ACHN (cell line): ENCODE measurements at places on chromosomes 7 and 10.
A peak's percentile ranks its signal among the peaks of the same experiment; 100 is the strongest.

GRCh38 chr10:119323085-119324016, 116.0 kb downstream of the GRK5 start:
- peak; percentile 41 for DNase-seq

- DNase-seq: no peak
These were observed 10.6 kb downstream of the SKIDA1 start for GRCh38 chr10:21514818-21515351.

GRCh38 chr7:151315038-151315655, 26.5 kb upstream of the NUB1 start:
- peak; percentile 77 for DNase-seq

DNA sequence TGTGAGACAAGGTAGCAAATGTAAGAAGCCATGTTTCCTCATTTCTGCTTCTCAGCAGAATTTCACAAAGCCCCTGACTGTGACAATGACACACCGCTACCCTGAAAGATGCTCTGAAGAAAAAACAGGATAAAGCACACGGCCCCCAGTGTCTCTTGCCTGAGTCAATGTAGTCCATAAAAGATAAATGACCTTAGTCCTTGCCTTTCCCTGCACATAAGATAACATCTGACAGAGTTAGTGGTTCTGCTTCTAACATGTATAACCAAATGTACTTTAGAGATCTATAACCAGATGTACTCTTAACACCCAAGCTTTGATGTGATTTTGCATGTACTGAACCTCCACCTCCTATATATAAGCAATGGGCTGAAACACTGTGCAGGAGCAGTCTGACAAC, 3.0 kb upstream of the SND1 start:
- no peak for DNase-seq

DNA sequence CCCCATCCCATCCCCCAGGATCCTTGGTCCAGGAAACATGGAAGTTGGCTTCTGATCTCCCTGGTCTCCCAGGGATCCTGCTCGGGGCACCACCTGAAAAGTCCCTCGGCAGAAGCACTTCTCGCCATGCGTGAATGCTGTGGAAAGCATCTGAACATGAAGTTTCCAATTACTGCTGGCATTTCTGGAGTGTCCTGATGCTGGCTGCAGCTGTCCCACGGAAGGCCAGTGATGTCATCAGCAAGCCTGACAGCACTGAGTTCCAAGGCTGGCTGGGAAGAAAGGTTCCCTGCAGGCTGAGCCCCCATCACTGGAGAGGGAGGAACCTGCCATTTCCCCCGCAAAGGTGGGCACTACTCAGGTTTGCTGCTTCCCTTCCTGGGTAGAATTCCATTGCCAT, 71.4 kb downstream of the KCNMA1 start:
- no peak for DNase-seq

DNA sequence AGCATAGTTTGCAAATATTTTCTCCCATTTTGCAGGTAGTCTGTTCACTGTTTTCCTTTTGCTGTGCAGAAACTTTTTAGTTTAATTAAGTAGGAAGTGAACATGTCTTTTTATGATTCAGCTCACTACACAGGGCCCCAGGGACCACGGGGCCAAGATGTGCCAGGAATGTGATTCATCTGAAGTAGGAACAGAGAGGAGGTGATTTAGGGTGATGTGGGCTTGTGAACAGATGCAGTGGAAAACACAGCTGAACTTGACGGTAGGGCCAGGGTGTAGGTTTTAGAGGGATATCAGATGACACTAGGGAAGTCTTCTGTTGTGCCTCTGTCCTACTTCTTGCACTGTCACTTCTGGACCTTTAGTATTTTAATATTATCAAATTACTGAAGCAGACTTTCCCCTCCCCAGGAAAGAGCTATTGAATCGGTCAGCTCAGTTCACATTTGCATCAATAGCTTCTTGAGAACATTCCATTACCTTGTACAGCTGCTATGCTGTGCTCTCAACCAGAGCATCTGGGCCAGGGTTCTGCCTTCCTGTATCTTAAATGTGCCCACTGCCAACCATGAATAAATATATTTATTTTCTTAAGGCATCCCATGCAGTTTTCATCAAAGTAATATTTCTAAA, 96.9 kb downstream of the OSBPL3 start:
- no peak for DNase-seq

GRCh38 chr10:47137311-47137851, 162.6 kb upstream of the GDF10 start:
- no peak for DNase-seq

DNA sequence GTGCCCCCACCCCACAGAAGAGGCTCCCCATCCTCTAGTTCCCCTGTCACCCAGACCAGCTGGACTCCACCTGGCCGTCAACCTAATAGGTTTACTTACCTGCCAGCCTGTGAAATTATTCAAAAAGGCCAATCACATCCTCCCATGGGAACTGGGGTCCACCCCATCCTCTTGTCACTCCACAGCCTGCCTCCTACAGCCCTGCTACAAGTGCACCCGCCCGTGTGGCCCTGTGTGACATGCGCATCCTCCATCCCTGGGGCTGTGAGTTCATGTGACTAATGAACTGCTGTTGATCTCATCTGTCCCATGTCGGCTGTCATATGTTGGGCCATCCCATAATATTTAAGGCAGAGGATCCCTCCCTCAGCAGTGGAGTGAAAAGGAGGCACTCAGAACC, 39.4 kb downstream of the AOC1 start:
- DNase-seq: no peak

DNA sequence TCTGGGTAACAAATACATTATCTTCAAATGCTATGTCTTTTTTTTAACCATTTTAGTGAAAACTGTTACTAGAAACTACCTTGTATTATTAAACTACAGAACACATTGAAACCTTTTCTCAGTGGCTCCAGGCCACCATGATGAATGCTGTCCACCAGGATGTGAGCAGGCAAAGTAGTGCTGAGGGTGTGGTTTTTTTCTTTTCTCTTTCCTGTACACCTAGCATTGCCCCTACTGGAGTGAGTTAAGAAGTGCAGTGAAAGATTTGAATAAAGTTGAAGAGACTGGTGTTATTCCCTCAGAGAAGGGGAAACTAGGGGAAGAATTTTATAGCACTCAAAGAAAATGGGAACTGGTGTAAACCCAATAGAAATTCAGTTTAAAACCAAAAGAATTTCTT, 120.0 kb upstream of the SAMD8 start:
- peak; percentile 80 for DNase-seq

GRCh38 chr10:113020475-113020753, 70.4 kb downstream of the TCF7L2 start:
- no peak for DNase-seq

- DNase-seq: no peak
These were observed 6.5 kb upstream of the SNX10 start for GRCh38 chr7:26284995-26285632.

DNA sequence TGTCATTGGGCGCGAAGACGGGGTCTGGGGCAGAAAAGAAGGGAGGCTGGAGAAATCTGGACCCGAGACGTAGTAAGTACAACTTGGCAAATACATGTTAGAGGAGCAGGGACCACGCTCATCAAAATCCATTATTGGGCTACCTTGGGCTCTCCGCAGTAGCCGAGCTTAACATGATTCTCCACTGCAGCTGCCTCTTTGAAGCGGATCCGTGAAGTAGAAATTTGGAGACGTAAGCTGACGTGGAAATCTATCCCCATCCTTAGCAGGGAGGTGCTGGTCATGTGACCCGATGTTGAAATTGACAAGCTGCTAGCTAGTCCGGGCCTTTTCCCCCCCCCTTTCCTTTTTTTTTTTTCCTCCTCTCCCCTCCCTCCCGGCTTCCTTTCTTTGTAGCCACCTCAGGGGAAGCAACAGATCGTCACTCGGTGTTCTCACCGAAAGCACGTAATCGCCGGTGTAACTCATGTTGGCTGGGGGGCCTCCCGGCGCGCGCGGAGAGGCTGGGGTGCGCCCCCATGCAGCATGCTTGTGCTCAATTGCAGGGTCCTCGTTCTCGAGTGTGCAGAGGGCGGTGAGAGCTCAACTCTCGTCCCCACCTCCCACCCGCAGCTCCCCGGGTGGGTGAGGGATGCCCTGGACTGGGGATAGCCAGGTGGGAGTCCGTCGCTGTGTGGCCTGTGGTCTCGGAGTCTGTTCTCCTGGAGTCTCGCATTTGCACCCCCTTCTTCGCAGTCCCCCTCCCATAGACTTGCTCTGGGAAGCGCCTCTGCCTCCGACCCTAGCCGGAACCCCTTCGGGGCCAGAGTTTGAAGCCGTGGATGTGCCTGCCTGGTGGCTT, at the start of gene HOXA11:
HOXA11 (minus strand) TSS at position 220 of the 841 bp plus-strand sequence; CDS start at position 132, 88 bp downstream.
- no peak for DNase-seq

DNA sequence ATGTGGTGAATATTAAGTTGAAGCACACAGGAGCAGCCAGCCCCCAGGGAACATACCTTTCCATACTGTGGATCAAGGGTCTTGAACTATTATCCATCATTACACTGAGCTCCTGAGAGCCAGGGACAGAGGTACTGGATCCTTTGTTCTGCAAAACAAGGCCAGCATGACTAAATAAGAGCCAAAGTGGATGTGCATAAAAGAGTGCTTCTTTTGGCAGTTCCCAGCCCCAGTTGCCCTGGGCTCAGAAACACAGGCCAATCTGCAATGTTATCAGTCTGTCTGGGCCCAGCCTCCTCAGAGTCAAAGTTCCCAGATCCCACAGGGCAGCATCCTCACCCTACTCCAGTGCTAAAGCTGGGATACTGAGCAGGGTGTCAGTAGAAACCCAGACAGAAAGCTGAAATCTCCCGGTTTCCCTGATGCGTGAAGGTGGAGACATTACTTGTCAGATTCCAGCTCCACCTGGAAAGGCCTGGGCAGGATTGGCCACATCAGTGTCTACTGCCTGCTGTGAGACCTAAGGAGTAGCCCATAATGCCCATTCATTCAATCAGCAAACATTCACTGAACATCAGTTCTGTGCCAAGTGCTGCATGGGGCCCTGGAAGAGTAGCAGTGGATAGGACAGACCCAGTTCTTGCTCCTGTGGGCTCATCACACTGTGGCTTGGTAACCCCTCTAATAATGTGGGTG, 342.7 kb downstream of the CXCL12 start:
- no peak for DNase-seq

- DNase-seq: no peak
These were observed 599.6 kb upstream of the GHITM start for GRCh38 chr10:83539528-83540308.

- peak; percentile 74 for DNase-seq
These were observed 44.7 kb downstream of the KLF6 start for GRCh38 chr10:3740157-3740871.

DNA sequence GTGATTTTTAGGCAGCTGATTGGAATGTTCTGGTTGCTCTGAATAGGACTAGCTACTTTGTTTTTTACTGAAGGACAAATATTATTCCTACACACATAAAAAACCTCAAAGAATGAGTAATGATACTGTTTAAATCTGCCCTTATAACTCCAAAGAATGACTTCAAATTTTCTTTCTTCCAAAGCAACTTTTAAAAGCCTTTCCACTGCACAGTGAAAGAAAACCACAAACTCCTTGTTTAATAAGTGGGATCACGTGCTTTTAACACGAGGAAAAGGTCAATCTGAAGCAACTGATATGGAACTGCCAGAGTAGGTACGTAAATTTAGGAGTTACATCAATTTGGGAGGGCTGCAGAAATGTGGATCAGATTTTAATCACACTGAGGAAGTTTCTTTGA, 8.0 kb upstream of the PRKCQ start:
- no peak for DNase-seq

DNA sequence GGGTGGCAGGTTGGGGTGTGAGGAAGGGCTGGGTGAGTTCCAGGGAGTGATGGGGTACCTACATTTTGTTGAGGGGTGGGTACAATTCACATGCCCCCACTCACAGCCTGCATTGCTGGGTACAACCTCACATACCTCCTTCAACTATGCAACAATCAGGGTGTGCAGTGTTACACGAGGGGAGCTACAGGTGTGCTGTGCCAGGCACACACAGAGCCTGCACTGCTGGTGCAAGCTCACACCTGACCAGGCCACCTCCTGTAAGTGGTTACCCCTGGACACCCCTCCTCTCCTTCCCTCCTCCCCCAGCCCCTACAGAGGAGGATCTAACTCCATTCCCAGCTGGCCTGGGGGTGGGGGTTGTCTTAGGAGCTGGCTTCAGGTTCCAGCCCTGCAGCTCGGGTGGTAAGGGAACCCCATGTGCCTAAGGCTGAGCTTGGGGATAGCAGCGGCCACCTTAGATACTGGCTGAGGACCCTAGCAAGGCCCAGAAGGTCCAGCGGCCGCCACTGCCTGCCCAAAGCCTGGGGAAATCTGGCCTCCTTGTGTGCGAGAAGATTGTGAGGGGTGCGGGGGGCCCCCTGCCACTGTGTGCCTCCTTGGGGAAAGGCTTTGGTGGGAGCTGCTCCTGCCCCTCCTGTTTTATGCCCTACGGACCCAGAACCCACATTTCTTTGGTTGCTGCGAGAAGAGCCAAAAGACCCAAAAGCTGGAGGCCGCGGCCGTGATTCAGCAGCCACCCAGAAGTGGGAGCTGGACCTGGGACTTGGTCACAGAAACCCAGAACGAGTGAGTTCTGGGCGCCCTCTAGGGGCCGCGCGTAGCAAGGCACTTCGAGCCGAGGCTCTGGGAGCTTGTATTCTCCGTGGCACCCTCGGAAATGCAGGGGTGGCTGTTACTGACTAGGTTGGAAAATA, 10.8 kb downstream of the TLX1 start:
- DNase-seq: peak; percentile 85

DNA sequence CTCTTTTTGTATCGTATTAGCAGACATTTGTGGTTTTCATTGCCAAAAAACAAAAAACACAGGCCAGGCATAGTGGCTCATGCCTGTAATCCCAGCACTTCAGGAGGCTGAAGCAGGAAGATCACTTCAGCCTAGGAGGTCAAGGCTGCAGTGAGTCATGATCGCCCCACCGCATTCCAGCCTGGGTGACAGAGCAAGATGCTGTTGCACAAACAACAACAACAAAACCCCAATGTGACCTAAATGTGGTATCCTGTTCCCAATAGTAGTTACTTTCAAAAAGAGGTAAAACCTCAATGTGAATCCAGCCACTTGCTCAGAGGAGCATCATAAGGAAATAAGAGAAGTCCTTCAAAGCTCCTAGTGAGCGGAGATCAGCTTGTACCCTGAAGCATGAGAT, 45.8 kb upstream of the SKAP2 start:
- DNase-seq: peak; percentile 73

GRCh38 chr7:106101726-106102125, 10.4 kb downstream of the SYPL1 start:
- DNase-seq: no peak

DNA sequence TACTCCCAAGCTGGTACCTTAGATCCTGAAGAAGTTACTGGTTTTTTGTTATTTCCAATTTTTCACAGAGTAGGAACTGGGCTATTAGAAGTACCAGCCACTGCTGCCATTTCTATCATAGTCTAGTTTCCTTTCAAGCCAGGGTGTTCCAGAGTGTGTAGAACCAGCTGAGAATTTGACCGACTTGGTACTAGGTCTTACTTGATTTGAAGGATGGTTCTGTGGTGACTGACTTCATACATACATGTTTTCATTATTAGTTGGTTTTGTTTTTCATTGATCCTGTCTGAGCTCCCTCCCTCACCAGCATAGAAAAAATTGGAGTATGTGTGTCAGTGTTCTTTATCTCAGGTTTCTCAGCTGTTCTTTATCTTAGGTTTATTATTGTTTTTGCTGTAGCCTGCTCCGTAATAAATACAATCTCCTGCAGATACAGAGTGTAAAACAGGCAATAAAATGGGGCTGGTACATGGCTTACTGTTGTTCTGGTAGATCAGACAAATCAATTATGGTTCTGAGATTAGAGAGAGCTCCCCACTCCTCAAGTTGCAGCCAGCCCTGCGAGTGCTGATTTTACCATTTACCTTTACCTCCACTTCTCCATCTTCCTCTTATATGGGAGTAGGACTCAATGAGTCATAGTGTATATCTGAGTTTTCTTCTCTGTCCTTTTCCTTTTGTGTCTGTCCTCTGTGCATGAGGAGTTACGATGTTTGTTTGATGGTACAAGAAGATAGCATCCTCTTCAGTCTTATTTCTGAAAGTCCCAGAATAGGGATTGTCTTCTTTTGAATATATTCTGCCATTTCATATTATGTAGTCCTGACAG, 122.6 kb downstream of the LRRC4 start:
- no peak for DNase-seq
